ENCODE measurements at places on chromosomes 16 and 17. TPM values are rescaled to one million over a fixed set of nuclear protein-coding genes. Genes with fewer than 3 reads are reported as not detected.

DNA sequence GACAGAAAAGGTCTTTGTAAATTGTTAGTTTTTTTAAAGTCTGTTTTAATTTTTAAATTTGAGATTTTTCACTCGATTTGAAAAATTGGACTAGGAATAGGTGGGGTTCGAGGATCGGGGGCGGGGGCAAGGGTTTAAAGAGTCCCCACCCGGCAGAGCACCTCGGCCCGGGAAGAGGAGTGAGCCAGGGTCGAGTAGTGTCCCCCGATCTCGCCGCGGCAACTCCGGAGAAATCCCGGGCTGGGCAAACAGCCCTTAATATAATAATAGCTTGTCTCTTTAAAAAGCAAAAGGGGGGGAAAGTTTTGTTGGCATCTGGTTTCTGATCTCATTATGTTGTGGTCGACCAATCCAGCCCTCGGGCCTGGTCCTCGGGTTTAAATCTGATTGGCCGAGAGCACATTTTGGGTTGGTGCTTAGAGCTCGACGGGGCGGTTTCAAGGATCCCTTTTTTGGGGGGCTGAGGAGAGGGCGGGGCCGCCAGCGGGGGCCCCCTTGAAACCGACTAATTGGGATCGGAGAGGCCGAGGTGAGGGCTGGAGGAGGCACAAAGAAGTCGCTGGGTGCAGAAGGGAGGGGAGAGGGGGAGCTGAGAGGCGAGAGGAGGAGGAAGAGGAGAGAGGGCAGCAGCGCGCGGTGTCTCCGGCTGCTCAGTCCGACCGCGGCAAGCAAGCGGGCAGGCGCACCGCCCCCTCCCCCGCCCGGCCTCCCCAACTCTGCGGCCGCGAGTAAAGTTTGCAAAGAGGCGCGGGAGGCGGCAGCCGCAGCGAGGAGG lies at the start of gene FZD2:
Gene FZD2, plus strand, starts transcription at position 653 of the 775 bp plus-strand sequence. CDS start 205 bp downstream, outside the sequence.
- peaks cover 23% of the 10 kb centered on the region for H3K4me1 ChIP-seq
- no peaks in the 10 kb centered on the region for H3K27me3 ChIP-seq
- DNase-seq = peak; percentile 98
- H3K4me3 ChIP-seq = peak within 1 kb of the TSS; percentile 84
- no peak within 1 kb of the TSS for H3K27ac ChIP-seq
- no peaks in the 10 kb centered on the region for H3K36me3 ChIP-seq

- no peaks in the 10 kb centered on the region for H3K4me1 ChIP-seq
- no peak overlapping the region for H3K4me3 ChIP-seq
- peaks cover 20% of the 10 kb centered on the region for H3K27me3 ChIP-seq
- H3K36me3 ChIP-seq = no peaks in the 10 kb centered on the region
- no peak overlapping the region for H3K27ac ChIP-seq
Observed at GRCh38 chr17:12973496-12974004, 44.3 kb downstream of the ELAC2 start.

The PDE6G gene
- not detected for total RNA-seq

The SLFN13 gene
- 8.2 TPM for total RNA-seq

The SYCE1L gene
- 1.7 TPM for total RNA-seq

The AANAT gene
- total RNA-seq = not detected

DNA sequence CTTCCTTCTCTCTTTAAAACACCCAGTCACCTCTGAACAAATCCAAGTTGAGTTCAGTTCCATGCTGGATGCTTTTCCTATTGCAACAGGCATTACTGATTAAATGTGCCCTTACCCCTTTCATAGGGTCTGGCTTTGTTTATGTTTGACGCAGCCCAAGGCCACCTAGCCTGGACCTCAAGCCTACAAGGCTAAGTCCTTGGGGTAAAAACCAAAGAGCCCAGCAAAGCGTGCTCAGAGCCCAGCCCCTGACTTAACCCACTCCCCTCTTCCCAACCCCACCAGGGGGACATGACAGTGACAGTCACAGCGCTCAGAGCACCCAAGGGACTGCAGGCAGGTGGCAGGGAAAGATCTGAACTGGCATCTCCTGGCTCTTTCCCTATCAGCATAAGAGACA lies 200.6 kb downstream of the XYLT1 start:
- DNase-seq = no peak
- no peak overlapping the region for H3K4me3 ChIP-seq
- no peaks in the 10 kb centered on the region for H3K4me1 ChIP-seq
- no peak overlapping the region for H3K27ac ChIP-seq
- no peaks in the 10 kb centered on the region for H3K36me3 ChIP-seq

The TUBG2 gene
- 7.1 TPM for total RNA-seq

The CACNG1 gene
- total RNA-seq = not detected

The RBFOX1 gene
- total RNA-seq = not detected

The PRAC1 gene
- total RNA-seq = 33.5 TPM

GRCh38 chr17:48732688-48733629 lies 4.4 kb upstream of the HOXB13 start:
- no peaks in the 10 kb centered on the region for H3K36me3 ChIP-seq
- H3K27me3 ChIP-seq = no peaks in the 10 kb centered on the region
- peaks cover 69% of the 10 kb centered on the region for H3K4me1 ChIP-seq
- peak overlapping the region; percentile 65 for H3K4me3 ChIP-seq

GRCh38 chr16:85707528-85708095 lies 18.9 kb upstream of the GINS2 start:
- no peaks in the 10 kb centered on the region for H3K27me3 ChIP-seq
- H3K4me1 ChIP-seq = no peaks in the 10 kb centered on the region
- H3K36me3 ChIP-seq = peaks cover 10% of the 10 kb centered on the region
- no peak overlapping the region for H3K4me3 ChIP-seq
- no peak for DNase-seq

DNA sequence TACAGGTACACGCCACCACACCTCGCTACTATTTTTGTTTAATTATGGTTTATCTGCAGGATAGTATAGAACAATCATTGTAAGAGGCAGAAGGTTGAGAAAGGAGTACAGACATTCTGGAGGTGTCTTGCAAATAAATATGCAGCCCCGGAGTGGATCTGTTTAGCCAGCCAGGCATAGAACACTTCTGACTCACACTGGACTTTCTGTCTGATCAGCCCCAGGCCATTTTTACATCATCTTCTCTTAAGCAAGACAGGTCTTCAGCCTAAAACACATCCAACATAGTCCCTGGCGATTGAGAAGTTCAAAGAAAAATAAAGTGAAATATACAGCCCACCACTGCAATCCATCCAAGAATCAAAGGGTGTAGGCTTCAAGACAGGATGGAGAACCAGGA lies 81.4 kb downstream of the XYLT1 start:
- no peaks in the 10 kb centered on the region for H3K36me3 ChIP-seq
- DNase-seq = no peak
- H3K4me3 ChIP-seq = no peak overlapping the region

DNA sequence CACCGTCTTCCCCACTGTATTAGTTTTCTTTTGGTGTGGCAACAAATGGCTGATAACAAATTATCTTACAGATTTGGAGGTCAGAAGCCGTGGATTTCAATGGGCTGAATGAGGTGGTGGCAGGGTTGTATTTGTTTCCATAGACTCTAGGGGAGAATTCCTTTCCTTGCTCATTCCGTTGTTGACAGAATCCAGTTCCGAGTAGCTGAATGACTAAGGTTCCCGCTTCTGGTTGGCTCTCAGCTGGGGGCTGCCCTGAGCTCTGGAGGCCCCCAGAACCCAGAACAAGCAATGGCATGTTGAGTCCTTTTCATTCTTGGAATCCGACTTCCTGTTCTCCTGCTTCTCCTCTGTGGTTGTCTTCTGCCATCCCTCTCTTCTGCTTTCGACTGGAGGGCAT lies 280.4 kb downstream of the SNX29 start:
- no peak overlapping the region for H3K27ac ChIP-seq
- no peaks in the 10 kb centered on the region for H3K36me3 ChIP-seq
- H3K4me1 ChIP-seq = no peaks in the 10 kb centered on the region
- DNase-seq = no peak

The COG7 gene
- 13.5 TPM for total RNA-seq

The FBXO39 gene
- not detected for total RNA-seq

GRCh38 chr17:49835472-49835871 lies 12.4 kb downstream of the TAC4 start:
- no peak overlapping the region for H3K4me3 ChIP-seq
- H3K4me1 ChIP-seq = peaks cover 2% of the 10 kb centered on the region
- DNase-seq = no peak
- H3K36me3 ChIP-seq = peaks cover 9% of the 10 kb centered on the region
- no peaks in the 10 kb centered on the region for H3K27me3 ChIP-seq

DNA sequence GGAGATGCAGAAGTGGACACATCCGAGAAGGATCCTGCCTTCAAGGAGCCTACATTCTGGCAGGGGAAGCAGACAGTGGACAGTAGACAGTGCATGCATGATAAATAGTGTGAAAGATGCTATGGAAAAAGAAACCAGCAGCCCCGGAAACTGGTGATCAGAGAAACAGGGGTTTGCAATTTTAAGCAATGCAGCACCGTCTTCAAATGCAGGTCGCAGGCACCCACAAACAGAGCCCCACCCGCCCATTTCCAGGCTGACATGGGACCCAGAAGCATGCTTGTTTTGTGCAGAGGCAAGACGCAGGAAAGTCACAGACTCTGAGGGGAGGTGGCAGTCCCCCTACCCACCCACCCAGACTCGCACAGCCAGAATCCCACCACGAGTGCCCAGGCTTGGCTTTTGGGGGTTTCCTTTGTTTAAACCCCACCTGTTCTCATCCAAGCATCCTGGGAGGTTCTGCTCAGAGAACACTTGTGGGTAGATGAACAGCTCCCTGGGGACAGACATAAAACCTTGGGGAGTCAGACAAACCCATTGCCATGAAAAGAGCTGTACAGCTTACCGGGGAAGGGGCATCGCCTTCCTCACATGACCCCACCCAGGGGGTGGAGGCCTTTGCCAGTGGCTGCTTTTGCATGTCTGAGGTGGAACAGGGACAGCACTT lies 114.3 kb downstream of the MGAT5B start:
- no peak for DNase-seq
- H3K4me3 ChIP-seq = no peak overlapping the region
- peaks cover 9% of the 10 kb centered on the region for H3K27me3 ChIP-seq
- H3K4me1 ChIP-seq = no peaks in the 10 kb centered on the region
- no peaks in the 10 kb centered on the region for H3K36me3 ChIP-seq

DNA sequence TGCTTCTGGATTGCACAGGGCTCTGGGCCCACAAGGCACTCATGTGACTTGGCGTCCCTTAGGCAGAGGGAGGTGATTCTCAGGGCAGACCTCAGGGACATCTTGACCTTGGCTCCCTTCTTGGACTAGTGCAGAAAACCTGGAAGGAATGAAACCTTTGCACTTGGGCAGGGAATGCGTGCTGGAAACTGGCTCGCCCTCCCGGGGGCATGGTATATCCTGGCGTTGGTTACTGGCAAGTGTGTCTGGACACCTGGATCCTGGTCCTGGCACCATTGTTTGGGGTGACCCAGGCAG lies 63.5 kb upstream of the LGALS9 start:
- no peak overlapping the region for H3K4me3 ChIP-seq
- DNase-seq = no peak
- H3K36me3 ChIP-seq = no peaks in the 10 kb centered on the region

- no peak overlapping the region for H3K4me3 ChIP-seq
- no peaks in the 10 kb centered on the region for H3K4me1 ChIP-seq
- no peak for DNase-seq
Observed at GRCh38 chr16:52584354-52585320, 37.7 kb upstream of the TOX3 start.

GRCh38 chr16:27853651-27854050 lies 209.9 kb downstream of the GSG1L start:
- no peak overlapping the region for H3K4me3 ChIP-seq
- no peak overlapping the region for H3K27ac ChIP-seq
- peaks cover 35% of the 10 kb centered on the region for H3K27me3 ChIP-seq
- no peaks in the 10 kb centered on the region for H3K36me3 ChIP-seq
- H3K4me1 ChIP-seq = no peaks in the 10 kb centered on the region

DNA sequence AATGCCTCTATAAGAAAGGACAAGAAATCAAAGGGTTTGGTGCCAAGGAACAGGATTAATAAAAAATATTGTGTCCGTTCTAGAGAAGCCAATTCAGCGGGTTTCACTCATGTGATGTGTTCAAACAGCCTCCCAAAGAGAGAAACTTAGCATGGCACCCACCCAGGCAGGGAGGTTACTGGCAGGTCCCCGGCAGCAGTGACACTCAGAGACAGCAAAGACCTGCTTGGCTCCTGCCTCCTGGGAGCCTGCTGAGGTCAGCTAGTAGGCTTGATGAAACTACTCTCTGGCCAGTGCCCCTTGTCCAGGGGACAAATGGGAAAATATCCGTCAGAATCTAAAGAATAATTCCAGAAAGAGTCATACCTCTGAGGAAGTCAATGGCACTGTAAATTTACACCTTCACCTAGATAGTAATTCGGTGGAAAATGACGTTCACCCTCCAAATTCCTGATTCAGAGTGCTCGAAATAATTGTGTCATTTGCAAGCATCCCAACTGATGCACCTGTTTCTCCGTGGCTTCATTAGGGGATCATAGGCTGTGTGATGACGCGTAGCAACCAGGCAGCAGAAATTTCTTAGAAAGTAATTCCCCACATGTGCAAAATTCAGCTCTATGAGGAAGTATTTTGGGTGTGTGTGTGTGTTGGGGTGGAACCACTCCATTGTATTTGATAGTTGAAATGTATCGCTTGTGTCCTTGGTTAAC lies 481.5 kb upstream of the ZFHX3 start:
- H3K4me3 ChIP-seq = no peak overlapping the region
- H3K27me3 ChIP-seq = peaks cover 17% of the 10 kb centered on the region
- no peaks in the 10 kb centered on the region for H3K36me3 ChIP-seq
- DNase-seq = no peak

The BAHCC1 gene
- 9.9 TPM for total RNA-seq

GRCh38 chr16:10684511-10685151 lies 10.1 kb downstream of the TEKT5 start:
- peaks cover 9% of the 10 kb centered on the region for H3K4me1 ChIP-seq
- no peaks in the 10 kb centered on the region for H3K27me3 ChIP-seq
- H3K4me3 ChIP-seq = no peak overlapping the region
- H3K27ac ChIP-seq = no peak overlapping the region
- DNase-seq = no peak
- no peaks in the 10 kb centered on the region for H3K36me3 ChIP-seq

DNA sequence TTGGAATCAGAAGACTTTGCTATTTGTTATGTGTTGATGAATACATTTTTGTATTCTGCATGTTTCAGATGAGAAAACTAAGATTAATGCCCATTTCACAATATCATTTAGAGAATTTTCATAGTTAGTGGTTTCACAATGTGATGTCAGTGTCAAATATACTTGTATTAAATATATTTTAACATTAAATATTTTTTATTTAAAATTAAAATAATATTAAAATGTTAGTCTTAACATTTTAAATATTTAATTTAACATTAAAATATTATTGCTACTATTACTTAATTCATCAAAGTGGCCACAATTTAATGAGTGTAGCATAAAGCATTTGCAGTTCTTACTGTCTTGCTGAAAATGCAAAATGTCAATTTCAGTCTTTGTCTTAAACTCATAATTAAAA lies 478.8 kb downstream of the KCNJ2 start:
- DNase-seq = no peak
- H3K36me3 ChIP-seq = no peaks in the 10 kb centered on the region

The SMPD3 gene
- total RNA-seq = 0.06 TPM

DNA sequence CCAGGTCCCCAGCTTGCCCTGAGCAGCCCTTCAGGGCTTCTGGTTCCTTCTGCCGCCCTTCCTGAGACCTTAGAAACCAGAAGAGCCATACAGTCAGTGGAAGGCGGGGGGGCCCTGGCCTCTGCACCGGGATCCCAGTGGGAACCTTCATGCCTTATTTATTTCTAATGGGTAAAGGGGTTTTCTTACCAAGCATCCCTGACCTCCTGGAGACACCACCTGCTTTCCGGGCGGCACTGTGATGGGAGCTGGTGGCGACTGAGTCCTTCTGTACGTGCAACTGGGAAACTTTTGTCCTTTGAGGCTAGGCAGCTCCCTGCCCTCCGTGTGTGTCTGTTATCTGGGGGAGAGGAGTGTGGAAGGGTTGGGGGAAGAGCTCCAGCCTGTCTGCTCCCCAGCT lies 7.2 kb upstream of the MRPL58 start:
- H3K27me3 ChIP-seq = no peaks in the 10 kb centered on the region
- H3K27ac ChIP-seq = no peak overlapping the region
- H3K4me3 ChIP-seq = no peak overlapping the region
- peaks cover 3% of the 10 kb centered on the region for H3K36me3 ChIP-seq
- H3K4me1 ChIP-seq = peaks cover 8% of the 10 kb centered on the region
- no peak for DNase-seq

Measured in PC-3 (cell line).